ENCODE measurements at places on chromosomes 11 and 22.
A peak's percentile ranks its signal among the peaks of the same experiment; 100 is the strongest.

DNA sequence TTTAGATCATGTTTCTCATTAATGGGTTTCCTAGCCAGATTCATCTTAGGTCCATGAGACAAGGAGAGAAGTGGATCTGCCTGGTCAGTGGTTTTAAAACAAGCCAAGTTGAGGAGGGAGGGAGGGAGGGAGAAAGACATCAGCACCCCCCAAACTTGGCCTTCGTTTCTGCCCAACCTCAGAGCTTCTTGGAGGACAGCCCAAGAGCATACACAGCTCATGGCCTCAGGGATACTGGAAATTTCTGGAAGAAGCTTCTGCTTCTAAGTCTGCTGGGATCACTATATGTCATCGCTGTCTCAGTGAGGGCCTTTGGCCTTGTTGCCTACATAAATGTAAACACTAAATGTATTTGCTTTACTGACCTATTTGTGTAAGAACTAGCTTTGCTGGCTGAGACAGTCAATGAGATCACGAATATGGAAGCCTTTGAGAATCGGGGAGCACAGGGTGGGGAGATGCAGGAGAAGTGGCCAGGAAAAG, 375.1 kb downstream of the BUD13 start:
- no peak for DNase-seq

DNA sequence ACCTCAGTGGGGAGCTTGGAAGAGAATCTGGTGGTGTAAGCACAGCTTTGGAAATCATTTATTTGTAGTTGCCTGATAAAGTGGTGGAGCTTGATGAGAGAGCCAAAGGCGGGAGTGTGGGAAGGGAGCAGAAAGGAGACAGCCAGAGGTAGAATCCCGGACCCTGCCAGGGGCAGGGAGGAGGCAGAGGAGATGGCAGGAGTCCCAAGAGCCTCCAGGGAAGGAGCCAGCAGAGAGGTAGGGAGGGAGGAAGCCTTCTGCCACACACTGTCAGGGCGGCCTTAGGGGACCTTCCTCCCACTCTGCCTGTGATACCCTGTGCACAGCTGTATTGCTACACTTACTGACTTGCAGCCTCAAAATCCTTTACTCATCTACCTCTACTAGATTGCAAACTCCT, 15.4 kb downstream of the SCUBE2 start:
- DNase-seq = no peak

GRCh38 chr22:47380692-47381091, 618.2 kb downstream of the TBC1D22A start:
- no peak for DNase-seq

GRCh38 chr11:124837491-124837856, 27.8 kb upstream of the ROBO3 start:
- peak; percentile 15 for DNase-seq

DNA sequence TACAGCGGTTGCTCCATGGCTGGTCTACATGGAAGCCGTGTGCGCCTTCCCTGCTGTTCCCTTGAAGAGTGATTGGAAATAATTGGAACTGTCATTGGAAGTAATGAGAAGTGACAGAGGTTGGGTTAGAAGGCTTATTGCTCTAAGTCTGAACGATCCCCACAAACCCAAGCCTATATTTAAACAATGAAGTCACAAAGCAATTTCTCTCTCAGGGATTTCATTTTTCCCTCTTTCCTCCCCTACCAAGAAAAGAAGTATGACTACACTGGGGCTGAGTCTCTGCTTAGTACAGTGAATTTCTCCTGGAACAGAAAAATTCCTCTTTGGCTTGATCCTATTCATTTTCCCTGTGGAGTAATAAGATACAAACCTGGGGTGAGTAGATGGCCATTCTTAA, 7.8 kb downstream of the CLMP start:
- no peak for DNase-seq

DNA sequence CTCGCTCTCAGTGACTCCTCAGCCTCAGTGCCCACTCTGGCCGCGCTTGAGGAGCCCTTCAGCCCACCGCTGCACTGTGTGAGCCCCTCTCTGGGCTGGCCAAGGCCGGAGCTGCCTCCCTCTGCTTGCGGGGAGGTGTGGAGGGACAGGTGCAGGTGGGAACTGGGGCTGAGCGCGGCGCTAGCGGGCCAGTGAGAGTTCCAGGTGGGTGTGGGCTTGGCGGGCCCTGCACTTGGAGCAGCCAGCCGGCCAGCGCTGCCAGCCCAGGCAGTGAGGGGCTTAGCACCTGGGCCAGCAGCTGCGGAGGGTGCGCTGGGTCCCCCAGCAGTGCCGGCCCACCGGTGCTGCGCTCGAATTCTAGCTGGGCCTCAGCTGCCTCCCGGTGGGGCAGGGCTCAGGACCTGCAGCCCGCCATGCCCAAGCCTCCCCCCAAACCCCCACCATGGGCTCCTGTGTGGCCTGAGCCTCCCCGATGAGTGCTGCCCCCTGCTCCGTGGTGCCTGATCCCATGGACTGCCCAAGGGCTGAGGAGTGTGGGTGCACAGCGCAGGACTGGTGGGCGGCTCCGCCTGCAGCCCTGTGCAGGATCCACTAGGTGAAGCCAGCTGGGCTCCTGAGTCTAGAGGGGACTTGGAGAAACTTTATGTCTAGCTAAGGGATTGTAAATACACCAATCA, 64.2 kb upstream of the NARS2 start:
- no peak for DNase-seq

GRCh38 chr22:46476547-46476941, 60.9 kb downstream of the CELSR1 start:
- peak; percentile 22 for DNase-seq

GRCh38 chr11:118899296-118899688, 15.6 kb downstream of the CXCR5 start:
- no peak for DNase-seq

DNA sequence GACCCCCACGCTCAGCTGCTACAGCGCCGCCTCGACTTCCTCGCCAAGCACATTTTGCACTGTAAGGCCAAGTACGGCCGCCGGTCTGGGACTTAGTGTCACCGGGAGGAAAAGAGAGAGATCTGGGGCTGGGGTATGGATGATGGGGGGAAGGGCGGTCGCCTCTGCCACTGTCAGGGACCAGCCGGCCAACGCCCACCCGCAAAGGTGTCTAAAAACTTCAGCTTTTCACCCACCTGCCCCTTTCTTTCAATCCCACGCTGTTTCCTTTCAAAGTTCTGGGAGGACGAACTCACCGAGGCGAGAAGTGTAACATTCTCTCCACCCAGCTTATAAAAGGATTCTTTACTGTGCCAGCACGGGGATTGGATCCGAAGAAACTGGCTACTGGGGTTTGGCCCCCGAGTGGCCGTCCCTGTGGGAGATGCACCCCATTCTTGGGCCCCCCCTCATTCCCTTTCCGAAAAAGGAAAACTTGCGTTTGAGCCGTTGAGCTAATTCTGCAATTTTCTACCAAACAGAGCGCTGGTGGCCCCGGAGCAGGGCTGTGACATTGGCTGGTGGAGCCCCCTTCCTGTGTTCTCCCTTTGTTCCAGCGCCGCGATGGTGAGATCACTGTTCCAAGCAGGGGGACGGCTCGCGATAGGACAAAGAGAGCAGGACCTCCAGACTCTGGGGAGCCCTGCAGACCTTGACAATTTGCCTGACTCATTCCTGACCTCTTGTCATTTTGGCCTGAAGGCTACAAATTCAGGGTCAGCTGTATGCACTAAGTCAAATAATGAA, 1.8 kb downstream of the FJX1 start:
- DNase-seq = peak; percentile 22

DNA sequence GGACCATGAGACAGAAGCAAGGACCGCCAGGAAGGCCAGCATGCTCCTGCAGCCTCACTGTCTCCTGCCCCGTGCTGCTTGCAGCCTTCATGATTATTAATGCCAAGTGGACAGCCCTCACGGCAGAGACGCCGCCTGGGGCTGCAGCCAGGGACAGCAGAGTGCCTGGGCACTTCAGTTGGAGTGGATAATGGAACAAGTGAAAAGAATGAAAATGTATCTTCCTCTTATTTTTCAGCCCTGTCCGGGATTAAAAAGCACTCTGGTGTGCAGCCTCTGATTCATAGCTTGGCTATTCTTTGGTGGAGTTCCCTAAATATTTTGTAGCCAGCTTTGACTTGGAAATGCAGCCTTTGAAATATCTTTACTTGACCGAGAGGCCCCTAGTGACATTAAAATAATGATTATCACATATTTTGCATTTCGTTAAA, 1404.2 kb downstream of the BRD1 start:
- DNase-seq = no peak

GRCh38 chr11:60633645-60634044, 65.8 kb upstream of the MS4A8 start:
- no peak for DNase-seq

GRCh38 chr11:102983486-102983885, 28.0 kb upstream of the MMP13 start:
- no peak for DNase-seq

GRCh38 chr11:109362059-109362458, 59.9 kb upstream of the C11orf87 start:
- DNase-seq = no peak

- no peak for DNase-seq
Observed at GRCh38 chr11:132456751-132457328, 1075.5 kb downstream of the OPCML start.

- no peak for DNase-seq
Observed at GRCh38 chr22:50243685-50244419, 971 bp downstream of the TUBGCP6 start.

- DNase-seq = no peak
Observed at GRCh38 chr11:36463781-36464180, 46.3 kb downstream of the TRAF6 start.

DNA sequence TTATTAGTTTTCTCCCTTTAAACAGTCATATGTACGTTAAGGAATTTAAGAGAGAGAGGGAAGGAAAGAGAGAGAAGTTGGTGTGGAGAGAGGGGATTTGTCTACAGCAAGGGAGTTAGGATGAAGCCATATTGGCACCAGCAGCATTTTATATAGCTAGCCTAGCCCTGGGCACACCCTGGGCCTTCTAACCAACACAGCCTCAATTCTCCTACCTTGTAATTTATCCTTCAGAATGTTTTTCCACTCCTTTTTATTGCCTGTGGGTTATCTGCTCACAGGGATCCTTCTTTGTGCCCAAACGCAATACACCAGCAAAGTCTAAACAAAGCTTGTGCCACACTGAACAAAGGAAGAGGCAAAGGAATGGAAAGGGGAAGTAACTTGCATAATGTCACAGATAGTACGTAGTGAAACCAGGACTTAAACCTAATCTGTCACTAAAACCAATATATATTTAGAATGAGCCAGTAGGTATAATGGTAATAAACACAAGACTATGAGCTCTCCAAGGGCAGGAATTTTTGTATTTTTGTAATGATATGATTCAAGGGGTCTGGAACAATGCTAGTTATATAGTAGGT, 613.8 kb upstream of the TENM4 start:
- no peak for DNase-seq

DNA sequence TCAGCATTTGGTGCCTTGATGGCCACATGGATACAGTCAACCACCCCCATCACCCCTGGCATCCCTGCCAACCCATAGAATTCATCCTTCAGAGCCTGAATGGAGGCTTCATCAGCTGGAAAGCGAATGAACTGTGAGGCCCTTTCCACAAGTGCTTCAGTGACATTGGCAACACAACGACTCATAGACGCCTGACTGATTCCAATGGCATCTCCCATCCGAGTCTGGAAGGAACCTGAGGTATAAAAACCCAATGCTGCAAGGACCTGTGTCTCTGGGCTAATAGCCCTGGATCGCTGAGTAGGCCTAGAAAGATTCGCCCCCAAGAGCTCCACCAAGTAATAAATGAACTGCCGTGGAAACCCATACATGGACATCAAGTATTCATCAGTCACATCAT, 1.3 kb downstream of the HARBI1 start:
- no peak for DNase-seq

GRCh38 chr22:44200855-44201550, 20.3 kb downstream of the PARVG start:
- DNase-seq = no peak

GRCh38 chr22:49271369-49271727, 556.3 kb downstream of the BRD1 start:
- no peak for DNase-seq

DNA sequence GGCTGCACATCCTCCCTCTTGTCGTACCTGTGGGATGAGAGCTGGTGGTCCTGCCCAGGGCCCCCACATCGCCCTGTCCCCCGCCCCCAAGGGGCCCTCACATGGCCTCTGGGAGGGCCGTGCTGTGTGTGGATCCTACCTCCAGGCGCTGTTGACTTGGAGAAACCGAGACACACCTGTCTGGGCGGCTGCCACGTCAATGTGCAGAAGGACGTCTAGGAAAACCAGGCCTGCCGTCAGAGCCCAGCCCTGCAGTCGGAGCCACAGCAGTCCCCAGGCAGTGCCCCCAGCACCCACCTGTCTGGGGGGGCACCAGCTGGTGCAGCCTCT, 14.2 kb downstream of the ALG12 start:
- DNase-seq = no peak

DNA sequence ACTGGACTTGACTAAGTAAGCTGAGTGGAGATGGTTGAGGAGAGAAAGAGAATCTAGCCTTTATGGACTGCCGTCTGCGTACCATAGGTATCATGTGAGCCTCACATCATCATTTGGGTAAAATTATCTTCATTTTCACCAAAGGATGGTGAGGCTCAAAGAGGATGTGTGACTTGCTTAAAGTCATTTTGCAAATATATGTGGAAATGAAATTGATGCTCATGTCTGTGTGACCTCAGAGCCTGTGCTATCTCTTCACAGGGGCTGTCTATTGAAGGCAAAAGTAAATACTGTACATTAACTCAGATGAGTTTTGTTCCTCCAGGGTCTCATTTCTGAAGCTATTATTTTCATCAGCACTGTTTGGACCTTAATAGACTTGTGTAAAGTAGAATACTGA, 83.3 kb upstream of the ALKBH3 start:
- DNase-seq = no peak

DNA sequence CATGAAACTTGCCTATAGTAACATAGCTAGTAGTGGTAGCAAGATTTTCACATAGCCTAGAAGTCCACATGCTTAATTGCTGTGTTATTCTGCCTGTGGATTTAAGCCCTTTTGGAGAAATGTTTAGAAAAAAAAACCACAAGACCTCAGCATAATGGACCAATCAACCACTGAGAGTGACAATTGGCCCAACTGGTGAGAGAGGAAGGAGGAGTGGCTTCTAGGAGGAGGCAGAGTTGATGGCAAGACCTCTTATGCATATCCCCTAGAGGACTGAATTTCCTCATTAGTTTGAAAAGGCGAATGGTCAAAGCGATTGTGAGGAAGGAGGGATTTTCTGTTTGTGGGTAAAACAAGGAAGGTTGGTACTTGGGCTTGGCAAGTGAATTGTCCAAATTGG, 30.6 kb downstream of the NNMT start:
- no peak for DNase-seq

DNA sequence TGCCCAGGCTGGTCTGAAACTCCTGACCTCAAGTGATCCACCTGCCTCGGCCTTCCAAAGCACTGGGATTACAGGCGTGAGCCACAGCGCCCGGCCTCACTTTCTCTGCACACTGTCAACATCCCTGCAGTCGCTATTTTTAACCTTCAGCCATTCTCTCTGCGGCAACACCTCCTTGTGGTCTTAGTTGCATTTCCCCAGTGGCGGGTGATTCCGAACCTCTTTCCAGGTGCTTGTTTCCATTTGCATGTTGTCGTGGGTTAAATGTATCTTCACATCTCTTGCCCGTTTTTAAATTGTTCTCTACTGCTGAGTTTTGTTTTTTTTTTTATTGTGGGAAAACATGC, 2.2 kb upstream of the SCT start:
- no peak for DNase-seq
